Stimulated activated CD4-positive, alpha-beta T cell treated with anti-CD3 and anti-CD28 coated beads, Interleukin-1b, Interleukin-23, amount 100 ng/mL, for 1 hour (primary cell): ENCODE measurements at places on chromosomes 7 and 10.

GRCh38 chr10:12806228-12807095 is 195.1 kb downstream of the CCDC3 start:
- DNase-seq: no peak

- DNase-seq: no peak
These were observed 49.3 kb upstream of the IL6 start for GRCh38 chr7:22677680-22678079.

DNA sequence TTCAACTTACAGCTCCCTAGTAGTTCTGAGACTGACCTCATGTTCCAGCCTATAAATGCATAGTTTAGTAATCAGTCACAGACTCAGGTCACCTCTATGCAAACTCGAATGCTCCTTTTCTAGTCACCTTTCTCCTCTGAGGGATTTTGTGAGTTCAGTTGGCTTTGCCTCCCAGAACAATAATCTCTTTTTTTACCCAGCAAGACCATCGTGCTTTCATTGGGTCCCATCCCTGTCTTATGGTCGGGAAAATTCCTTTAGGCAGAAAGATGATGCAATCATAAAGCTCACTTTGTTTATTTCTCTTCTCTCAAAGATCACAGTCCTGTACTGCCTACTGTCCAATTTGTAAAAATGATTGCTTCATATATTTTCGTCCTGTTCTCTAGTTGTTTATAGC is 38.4 kb downstream of the TWIST1 start:
- DNase-seq: no peak

- DNase-seq: no peak
These were observed 4.4 kb upstream of the ZNF467 start for GRCh38 chr7:149777551-149778326.

- DNase-seq: no peak
These were observed 292.3 kb downstream of the POU6F2 start for GRCh38 chr7:39270018-39270417.

DNA sequence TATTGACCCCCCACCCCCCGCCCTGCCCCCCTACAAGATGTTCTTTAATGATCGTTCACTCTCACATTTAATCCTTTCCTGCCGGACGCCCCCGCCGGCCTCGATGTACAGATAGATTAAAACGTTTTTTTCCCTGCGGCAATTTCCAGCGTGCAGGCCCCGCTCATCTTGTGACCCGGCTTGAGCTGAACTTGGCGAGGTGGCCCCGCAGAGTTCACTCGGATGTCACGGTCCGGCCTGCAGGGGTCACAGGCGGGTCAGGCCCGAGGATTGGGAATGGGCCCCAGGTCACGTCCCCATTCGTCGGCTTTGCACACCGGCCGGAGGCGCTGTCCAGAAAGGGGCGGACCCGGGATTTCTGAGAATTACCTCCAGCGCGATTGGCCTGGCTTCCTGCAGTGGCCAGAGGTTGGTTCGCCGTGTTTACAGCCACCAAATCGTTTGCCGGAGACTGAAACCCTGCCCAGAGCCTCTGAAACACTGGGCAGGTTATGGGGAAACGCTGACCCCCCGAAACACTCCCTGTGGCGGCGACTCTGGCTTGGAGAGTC is 1.9 kb upstream of the CYP26A1 start:
- DNase-seq: no peak

- no peak for DNase-seq
These were observed 65.6 kb upstream of the ZNF716 start for GRCh38 chr7:57384380-57384779.

- DNase-seq: no peak
These were observed 422.0 kb downstream of the CDC14C start for GRCh38 chr7:49346195-49346899.

- DNase-seq: no peak
These were observed 32.2 kb upstream of the PDE1C start for GRCh38 chr7:32102432-32102873.

DNA sequence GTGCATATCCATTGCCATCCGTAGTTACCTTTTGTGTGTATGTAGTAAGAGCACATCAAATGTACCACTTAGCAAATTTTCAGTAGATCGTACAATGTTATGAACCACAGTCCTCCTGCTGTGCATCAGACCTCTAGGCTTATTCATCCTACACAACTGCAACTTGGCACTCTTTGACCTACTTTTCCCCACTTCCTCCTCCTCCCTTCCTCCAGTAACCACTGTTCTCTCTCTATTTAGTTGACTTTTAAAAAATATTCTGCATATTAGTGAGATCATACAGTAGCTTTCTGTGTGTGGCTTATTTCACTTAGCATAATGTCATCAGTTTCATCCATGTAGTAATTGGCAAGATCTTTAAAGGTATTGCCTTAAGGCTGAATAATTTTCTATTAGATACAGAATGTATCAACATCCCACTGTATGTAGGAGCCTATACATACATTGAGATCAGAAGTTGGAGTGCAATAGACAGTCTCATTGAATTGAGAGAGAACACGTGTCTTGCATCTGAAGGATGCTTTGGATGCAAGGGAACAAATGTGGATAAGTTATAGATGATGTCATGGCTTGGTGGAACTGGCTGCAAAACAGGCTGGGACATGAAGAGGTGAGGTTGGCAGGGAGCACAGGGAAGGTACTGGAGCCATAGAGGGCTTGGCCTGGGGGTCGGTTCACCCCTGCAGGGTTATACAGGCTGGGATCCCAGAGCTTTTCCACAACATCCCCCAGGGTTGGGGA is 83.0 kb upstream of the FAM180A start:
- DNase-seq: no peak

DNA sequence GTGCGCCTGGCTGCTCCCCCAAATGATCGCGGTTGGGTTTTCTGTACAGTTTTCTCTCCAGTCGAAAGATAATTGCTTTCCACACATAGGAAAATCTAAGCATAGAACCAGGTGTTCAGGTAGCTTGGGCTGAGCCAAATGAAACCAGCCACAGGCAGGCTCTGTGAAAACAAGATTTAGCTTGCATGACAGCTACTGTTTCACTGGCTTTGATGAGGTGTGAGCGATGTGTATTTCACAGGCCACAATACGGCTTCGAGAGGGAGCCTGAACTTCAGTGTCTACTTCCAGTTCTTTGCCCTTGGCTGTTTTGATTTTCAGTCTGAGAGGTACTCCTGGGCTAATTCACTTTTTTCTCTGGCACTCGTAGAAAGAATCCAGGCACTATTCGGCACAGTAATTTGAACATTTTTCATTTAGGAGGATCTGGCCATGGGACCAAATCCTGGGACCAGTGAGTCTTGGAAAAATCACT is 110.5 kb downstream of the JCAD start:
- DNase-seq: no peak
